ENCODE measurements at places on chromosomes 2 and 18. TPM values are rescaled to one million over a fixed set of nuclear protein-coding genes. Genes with fewer than 3 reads are reported as not detected.

- H3K36me3 ChIP-seq: no peaks in the 10 kb centered on the region
- no peak overlapping the region for H3K4me3 ChIP-seq
- H3K27ac ChIP-seq: no peak overlapping the region
- H3K4me1 ChIP-seq: peaks cover 55% of the 10 kb centered on the region
These were observed 112.1 kb upstream of the HAAO start for GRCh38 chr2:42904576-42904876.

DNA sequence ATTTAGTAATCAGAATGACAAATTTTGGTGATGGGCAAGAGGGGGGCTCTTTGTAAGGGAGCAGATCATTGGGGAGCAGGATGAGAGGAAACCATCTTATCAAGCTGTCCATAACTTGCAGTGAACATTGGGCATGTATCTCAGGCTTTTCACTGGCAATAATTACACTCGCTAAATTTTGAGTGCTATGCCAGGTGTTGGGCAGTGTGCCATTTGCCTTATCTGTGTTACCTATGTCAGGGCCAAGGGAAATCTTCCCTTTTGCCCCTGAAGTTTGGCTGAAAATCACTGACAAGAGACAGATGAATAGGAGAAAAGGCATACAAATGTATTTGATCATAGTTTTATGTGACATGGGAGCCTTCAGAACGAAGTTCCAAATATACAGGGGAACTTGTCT, 39.0 kb downstream of the NOSTRIN start:
- no peaks in the 10 kb centered on the region for H3K36me3 ChIP-seq
- H3K4me1 ChIP-seq: no peaks in the 10 kb centered on the region
- no peak overlapping the region for H3K4me3 ChIP-seq
- no peaks in the 10 kb centered on the region for H3K27me3 ChIP-seq

GRCh38 chr2:174846218-174846617, 81.9 kb upstream of the CHRNA1 start:
- no peak overlapping the region for H3K27ac ChIP-seq
- no peaks in the 10 kb centered on the region for H3K27me3 ChIP-seq
- no peaks in the 10 kb centered on the region for H3K36me3 ChIP-seq
- H3K4me3 ChIP-seq: no peak overlapping the region
- H3K4me1 ChIP-seq: peaks cover 26% of the 10 kb centered on the region

- H3K27me3 ChIP-seq: no peaks in the 10 kb centered on the region
- H3K4me3 ChIP-seq: no peak overlapping the region
- H3K4me1 ChIP-seq: peaks cover 24% of the 10 kb centered on the region
These were observed 970.2 kb downstream of the BCL11A start for GRCh38 chr2:59583173-59583765.

- peaks cover 3% of the 10 kb centered on the region for H3K4me1 ChIP-seq
- H3K27me3 ChIP-seq: no peaks in the 10 kb centered on the region
- H3K27ac ChIP-seq: peak overlapping the region; percentile 95
- no peaks in the 10 kb centered on the region for H3K36me3 ChIP-seq
These were observed 27.5 kb downstream of the ARL4C start for GRCh38 chr2:234469251-234469845.

GRCh38 chr2:189409131-189409530, 32.1 kb upstream of the WDR75 start:
- H3K4me1 ChIP-seq: peaks cover 23% of the 10 kb centered on the region
- DNase-seq: no peak
- no peak overlapping the region for H3K4me3 ChIP-seq

DNA sequence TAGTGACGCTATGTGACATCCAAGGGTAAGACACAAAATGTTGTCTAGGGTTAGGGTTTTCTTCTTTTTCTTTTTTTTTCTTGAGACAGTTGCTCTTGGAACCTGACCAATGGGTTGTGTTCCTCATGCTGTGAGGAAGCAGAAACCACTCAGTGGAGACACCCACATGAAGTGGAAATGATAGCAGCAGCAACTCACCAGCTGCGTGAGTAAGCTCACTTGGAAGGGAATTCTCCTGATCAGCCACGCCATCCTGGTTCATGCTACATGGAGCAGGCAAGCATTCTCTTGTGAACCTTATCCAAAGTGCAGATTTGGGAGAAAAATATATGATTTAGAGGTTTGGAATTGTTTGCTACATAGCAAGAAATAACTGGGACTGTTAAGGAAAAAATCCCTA, 863.7 kb downstream of the EPHA4 start:
- H3K4me3 ChIP-seq: no peak overlapping the region
- H3K36me3 ChIP-seq: no peaks in the 10 kb centered on the region
- H3K4me1 ChIP-seq: no peaks in the 10 kb centered on the region
- no peaks in the 10 kb centered on the region for H3K27me3 ChIP-seq
- no peak overlapping the region for H3K27ac ChIP-seq

DNA sequence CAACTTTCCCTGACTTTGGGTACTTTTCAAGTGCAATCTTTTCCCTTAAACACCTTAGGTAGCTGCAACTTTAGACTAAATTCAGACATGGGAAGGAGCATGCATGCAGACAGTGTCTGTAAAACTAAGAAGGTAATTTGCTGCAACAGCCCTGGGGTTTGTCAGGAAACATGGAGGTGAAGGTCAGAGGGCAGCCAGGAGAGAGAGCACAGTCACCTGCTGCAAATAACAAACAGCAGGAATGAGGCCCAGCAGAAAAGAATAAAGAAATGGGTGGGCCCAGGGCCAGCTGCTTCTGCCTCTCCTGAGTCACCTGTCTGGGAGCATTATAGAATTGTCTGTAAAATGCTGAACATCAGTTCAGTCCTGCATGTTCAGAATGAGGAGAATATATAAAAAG, 35.2 kb downstream of the MTHFD2 start:
- no peaks in the 10 kb centered on the region for H3K4me1 ChIP-seq
- no peak overlapping the region for H3K27ac ChIP-seq
- no peak for DNase-seq
- H3K4me3 ChIP-seq: no peak overlapping the region

GRCh38 chr18:52995875-52996274, 655.9 kb downstream of the DCC start:
- no peaks in the 10 kb centered on the region for H3K36me3 ChIP-seq
- H3K4me3 ChIP-seq: no peak overlapping the region
- peaks cover 3% of the 10 kb centered on the region for H3K27me3 ChIP-seq
- no peaks in the 10 kb centered on the region for H3K4me1 ChIP-seq
- no peak overlapping the region for H3K27ac ChIP-seq

DNA sequence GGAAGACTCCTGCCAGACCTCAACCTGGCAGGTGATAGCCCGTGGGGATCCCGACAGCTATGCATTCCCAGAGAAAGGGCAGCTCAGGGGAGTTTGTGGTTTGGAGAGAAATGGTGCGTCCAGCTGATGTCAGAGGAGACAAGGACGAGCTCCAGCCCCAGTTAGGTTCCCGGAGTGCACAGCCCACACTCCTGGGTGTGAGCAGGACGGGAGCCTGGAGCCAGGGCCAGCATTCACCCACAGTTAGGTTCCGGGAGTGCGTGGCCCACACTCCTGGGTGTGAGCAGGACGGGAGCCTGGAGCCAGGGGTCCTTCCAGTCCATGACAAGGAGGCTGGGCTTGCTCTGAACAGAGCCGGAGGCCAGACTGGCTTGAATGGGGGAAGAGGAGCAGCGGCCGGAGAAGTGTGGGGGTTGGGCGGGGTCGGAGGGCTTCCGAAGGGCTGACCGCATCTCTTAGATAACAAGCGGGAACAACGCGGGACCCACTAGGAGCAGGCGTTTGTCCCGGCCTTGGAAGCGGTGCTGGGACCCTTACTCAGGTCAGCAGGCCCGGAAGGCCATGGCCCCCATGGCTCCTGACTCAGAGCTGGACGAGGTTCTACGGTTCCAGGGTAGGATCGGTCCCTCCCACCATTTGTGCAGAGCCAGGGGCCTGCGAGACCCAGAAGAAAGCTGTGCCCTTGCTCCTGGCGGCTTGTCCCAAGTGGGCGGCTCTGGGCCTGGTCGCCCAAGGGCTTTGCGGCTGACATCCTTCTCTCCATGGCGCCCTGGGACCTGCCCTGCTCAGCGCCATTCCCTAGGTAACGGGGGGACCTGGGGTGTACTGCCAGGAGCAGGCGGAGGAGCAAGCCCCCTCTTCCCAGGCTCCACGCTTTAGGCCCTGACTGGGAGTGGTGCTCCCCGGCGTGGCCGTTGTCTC, 185.6 kb downstream of the RTP5 start:
- H3K4me1 ChIP-seq: no peaks in the 10 kb centered on the region
- H3K4me3 ChIP-seq: no peak overlapping the region
- H3K36me3 ChIP-seq: no peaks in the 10 kb centered on the region
- H3K27ac ChIP-seq: no peak overlapping the region
- no peak for DNase-seq

Gene OXER1
- total RNA-seq: 2.8 TPM

Gene FOXD4L1
- not detected for total RNA-seq

Measured in type B pancreatic cell (in vitro differentiated cells).